Activated T-cell treated with anti-CD3 and anti-CD28 coated beads for 1 hour (primary cell): ENCODE measurements at places on chromosomes 3 and 15.

DNA sequence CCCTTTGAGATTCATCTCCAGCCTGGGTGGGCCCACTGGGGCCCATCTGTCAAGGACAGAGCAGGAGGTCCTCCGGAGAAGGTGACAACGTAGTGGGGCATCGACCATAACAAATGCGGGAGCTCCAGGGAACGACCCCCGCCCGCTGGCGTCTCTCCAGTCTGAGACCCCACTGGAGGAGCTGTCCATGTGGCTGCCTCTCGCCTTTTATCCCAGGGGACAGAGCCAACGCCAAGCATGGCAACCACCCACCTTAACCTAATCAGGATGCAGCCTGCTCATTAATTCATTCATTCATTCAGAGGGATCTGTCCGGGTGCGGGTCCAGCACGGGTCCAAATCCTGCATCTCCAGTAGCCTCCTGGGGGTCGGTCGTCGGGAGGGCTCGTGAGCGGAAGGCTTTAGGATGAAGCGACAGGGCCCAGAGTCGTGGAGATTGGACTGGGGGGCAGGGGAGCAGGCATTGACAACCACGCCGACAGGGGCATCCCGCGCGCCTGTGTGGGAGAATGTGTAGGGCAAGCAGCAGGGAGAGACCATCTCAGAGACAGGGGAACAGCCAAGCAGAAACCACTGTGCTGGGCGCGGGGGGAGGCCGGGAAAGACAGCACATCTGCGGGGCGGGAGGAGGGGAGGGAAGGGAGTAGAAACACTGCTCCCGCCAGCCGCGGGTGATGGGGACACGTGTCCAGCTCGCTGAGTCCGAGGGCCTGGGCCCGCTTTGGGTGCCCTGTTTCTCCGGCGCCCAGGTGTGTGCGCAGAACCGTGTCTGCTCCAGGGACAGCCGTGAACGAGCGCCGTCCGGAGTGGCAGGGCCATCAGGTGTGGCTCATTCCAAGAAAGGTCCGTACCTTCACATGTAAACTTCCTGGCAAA, 1.9 kb downstream of the PIGZ start:
- DNase-seq, result no peak

DNA sequence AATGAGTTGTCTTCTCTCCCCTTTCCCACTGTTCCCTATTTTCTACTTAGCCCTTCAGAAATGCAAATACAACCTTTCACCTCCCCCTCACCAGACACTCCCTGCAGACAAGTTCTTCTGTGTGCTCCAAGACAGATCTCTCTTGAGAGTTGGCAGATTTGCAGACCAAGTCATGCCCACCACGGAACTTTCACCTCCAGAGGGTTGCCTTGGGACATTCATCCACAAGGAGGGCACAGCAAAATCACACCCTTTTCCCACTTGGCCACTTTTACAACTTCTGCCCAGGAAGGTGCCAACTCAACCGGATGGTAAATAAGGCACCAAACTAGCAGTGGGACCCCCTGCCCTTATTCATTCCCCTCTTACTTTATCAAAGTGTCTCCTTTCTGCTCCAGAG, 53.5 kb downstream of the SLC30A4 start:
- no peak for DNase-seq

GRCh38 chr3:155863072-155863784, 7.2 kb upstream of the GMPS start:
- DNase-seq, result no peak

GRCh38 chr3:197728487-197728886, 8.2 kb downstream of the RUBCN start:
- DNase-seq, result no peak

DNA sequence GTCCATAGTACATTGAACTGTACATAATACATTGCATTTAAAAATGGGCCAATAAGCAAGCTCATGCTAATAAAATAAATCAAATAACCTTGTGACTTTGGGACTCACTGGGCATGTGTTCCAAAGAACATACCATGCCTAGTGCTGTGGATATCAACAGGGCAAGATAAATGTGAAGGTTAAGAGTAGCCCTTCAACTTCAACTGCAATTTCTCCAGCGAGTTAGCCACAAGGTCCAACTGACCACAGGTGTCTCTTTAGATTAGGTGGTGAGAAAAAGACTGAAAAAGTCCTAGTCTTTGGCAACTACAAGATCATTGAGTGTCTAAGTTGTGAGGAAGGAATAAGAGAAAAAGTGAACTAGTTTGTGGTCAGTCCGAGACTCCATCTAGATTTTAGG, 78.3 kb upstream of the ATP11B start:
- no peak for DNase-seq

GRCh38 chr15:63870487-63871209, 36.9 kb upstream of the HERC1 start:
- DNase-seq, result no peak

DNA sequence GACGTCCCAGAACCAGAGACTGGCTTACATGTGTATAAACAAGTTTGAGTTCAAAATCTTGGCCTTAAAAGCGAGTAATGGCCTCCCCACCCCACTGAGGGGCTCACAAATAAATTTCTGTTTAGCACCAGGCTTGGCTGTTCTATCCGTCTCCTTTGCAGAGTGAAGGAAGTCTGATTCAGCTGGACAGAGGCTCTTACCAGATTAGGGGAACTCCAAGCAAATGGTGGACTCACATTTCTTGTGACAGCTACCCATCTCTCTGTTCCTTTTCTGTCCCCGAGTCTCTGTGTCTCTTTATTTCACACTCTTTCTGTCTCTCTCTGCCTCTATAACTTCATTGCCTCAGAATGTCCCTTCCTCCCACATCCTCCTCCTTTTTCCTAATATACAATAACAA, 62.7 kb downstream of the DGKG start:
- no peak for DNase-seq

DNA sequence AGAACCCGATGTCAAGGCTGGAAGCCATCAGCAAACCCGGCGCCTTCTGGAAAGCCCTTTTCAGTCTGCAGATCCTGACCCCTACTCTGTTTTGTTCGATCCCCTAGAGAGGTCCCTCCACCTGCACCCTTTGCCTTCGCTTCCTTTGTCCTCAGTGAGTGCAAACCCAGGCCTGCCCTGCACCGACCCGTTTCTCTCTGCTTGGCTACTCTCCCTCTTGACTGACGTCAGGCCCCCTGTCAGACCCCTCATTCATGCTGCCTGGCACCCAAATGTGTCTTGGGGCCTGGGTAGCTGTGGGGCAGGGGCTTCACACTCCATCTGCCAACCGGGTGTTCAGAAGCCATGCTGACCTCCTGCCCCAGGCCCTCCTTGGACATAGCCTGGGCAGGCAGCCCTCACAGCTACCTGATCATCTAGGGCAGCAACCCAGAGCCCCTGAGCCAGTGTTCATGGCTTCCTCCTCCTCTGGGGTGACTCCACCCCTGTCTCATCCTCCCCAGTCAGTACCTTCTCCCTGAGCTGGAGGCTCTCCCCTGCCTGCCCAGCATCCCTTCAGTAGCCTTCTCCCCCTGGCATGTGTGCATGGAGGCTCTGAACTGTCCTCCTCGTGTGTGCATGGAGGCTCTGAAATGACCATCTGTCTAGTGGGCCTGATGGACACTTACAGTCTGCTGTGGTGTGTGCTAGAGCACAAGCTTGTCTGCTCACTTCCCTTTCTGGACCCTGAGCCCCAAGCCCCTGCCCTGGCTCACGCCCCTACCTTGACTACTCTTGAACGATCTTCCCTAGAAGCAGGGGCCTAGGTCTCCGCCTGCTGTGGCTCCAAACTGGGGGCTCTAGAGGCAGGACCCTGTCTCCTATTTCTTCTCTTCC, 69.4 kb downstream of the EXOG start:
- no peak for DNase-seq

- DNase-seq, result no peak
These were observed 5.0 kb downstream of the MITF start for GRCh38 chr3:69743975-69744906.

- DNase-seq, result no peak
These were observed 3.6 kb upstream of the AGTR1 start for GRCh38 chr3:148694116-148694515.

DNA sequence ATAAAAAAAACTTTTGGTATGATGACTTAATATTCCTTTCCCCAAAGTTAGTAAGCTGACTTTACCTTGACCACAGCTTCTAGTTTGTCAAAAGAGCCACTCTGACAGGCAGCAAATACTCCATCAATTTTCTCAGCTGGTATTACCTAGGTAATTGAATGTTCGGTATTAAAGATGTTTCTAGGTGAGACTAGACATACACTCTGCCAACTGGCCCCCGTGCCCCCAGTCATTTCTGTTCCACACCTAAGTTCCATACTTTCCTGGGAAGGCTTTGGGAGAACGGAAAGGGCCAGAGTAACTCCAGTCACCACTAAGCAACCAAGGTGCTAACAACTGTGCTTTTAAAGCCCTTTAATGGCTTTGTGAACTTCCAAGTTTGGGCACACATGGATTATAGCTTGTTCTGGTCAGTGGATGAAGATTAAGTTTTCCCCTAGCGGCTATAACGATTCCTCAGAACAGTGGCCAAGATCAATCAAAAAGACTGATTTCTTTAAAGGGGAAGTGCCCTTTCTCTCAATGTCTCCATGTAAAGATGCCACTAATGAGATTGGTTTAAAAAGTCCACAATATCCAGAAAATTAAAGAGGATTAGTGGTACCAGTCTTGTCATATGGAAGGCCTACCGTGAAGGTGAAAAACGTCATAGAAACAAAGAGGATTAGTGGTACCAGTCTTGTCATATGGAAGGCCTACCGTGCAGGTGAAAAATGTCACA, 7.0 kb downstream of the EIF4A2 start:
- no peak for DNase-seq

- no peak for DNase-seq
These were observed 22.4 kb downstream of the CD86 start for GRCh38 chr3:122077293-122078234.

GRCh38 chr3:47663630-47664240, 85.1 kb upstream of the CSPG5 start:
- DNase-seq, result no peak

- DNase-seq, result no peak
These were observed 78.8 kb upstream of the BOC start for GRCh38 chr3:113132571-113132996.

- no peak for DNase-seq
These were observed 119.7 kb upstream of the IGSF10 start for GRCh38 chr3:151580591-151580990.

DNA sequence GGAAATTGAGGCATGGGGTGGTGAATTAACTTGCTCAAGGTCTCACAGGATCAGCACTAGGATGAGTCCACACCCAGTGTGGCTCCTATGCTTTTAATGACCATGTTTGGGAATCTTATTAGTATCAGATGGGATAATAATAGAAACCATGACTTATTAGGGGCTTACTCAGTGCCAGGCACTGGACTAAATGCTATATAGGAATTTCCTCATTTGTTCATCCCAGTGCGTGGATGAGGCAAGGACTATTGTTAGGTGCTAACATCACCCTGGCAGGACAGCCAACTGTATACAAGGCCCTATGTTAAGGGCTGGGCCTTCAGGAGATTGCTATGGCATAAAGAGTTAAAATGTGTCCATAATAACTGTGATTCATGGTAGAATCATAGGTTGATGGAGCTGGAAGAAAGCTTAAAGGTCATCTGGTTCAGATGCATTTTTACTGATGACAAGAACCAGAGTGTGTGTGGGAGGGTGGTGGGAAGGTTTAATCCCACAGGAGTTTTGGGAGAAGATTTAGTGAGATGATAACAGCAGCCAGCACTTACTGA, 4.7 kb upstream of the FEM1B start:
- no peak for DNase-seq

GRCh38 chr15:38085931-38086568, 151.6 kb downstream of the TMCO5A start:
- DNase-seq, result no peak

- no peak for DNase-seq
These were observed 319.6 kb upstream of the IL12A start for GRCh38 chr3:159668990-159669476.

- no peak for DNase-seq
These were observed 25.9 kb downstream of the PHC3 start for GRCh38 chr3:170155604-170156003.

- no peak for DNase-seq
These were observed 75.9 kb downstream of the FLNB start for GRCh38 chr3:58084166-58084565.

DNA sequence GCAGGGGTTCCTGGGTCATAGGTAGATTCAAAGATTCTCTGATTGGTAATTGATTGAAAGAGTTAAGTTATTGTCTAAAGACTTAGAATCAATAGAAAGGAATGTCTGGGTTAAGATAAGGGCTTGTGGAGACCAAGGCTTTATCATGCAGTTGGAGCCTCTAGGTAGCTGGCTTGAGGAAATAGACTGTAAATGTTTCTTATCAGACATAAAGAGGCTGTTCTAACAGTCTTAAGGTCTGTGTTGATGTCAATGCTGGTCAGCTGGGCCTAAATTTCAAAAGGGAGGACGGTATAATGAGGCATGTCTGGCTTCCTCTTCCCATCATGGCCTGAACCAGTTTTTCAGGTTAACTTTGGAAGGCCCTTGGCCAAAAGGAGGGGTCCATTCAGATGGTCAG, 48.9 kb downstream of the GASK1A start:
- no peak for DNase-seq

DNA sequence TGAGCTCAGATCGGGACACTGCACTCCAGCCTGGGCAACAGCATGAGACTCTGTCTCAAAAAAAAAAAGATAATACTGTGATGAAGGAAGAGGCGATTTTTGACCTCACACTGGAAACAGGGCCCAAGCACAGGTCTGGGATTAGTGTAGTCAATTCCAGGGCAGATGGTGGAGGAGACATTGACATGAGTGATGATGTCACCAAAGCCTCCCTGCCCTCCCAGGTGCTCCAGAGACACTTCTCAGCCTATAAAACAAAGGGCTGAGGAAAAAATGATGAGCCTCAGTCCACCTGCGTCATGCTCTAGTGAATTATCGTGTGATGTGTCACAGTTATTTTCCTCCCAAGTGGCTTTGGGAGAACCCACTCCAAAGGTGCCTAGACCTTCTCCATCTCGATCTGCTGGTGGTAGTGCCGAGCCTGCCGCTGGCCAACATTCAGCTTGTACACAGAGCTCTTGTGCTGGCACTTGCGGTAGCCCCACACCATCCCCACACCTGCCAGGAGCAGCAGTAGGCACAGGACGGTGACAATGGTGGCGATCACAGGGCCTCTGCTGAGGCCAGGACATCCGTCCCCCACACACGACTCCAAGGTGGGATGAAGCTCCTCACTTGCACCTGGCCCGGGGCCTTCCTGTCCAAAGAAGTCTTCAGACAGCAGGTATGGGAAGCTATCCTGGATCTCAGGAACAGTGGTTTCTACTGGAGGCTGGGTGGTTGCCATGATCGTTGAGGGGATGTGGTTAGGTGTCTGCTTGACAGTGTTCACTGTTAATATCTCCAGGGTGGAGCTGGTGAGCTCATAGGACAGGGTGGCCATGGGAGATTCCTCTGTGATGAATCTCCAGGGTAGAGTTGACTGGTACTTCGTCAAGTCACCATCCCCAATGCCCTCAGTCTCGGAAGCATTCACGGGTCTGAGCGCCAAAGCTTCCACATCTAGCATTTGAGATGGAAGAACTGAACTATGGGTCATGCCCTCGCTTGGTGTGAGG, 38.8 kb downstream of the CRTAP start:
- no peak for DNase-seq

GRCh38 chr3:3145831-3146230, 19.1 kb downstream of the TRNT1 start:
- no peak for DNase-seq

GRCh38 chr3:16849229-16849628, 35.5 kb upstream of the PLCL2 start:
- DNase-seq, result peak; percentile 52
